Ovary (tissue), 10 donors: ENCODE measurements at places on chromosomes 1 and 21. TPM values are rescaled to one million over a fixed set of nuclear protein-coding genes. Genes with fewer than 3 reads are reported as not detected.
A peak's percentile ranks its signal among the peaks of the same experiment; 100 is the strongest.

GRCh38 chr1:21200767-21201166 lies 24.1 kb upstream of the EIF4G3 start:
- no peak for DNase-seq
- no peak overlapping the region for H3K4me3 ChIP-seq
- no peaks in the 10 kb centered on the region for H3K4me1 ChIP-seq

GRCh38 chr1:231862611-231863010 lies 236.0 kb downstream of the DISC1 start:
- no peak for DNase-seq
- no peaks in the 10 kb centered on the region for H3K36me3 ChIP-seq
- no peak overlapping the region for H3K4me3 ChIP-seq
- H3K27ac ChIP-seq = no peak overlapping the region

DNA sequence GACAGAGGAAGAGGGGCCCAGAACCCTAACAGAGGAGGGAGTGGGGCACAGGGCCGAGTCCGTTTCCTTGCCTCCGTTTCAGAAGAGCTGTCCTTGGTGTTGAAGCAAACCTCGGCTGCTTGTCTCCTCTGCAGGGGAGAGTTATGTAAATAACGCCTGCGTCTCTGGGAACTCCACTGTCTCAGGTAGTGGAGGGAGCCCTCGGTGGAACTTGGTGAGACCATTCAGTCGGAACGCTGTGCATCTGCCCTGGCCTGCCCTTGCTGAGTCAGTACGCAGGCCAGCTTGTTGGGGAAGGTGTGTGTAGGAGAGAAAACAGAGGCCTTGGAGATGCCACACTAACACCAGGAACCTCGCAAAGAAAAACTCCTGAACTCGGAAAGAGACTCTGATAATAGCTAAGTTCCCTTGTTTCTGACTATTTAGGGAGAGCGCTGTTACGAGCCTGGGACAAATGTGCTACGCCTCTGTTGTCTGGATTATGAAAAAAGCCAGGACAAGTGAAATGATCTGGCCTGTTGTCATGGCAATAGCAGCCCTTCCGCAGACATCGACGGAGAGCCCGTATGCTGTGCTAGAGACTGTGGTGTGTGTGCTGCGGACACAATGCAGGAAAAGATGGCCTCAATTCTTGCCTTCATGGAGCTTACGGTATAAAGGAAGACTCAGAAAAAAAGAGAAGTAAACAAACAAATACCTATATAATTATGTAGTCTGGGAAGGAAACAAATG lies 94.6 kb upstream of the AKT3 start:
- H3K27me3 ChIP-seq = no peaks in the 10 kb centered on the region
- H3K27ac ChIP-seq = no peak overlapping the region
- DNase-seq = no peak

GRCh38 chr1:234719454-234720251 lies 109.7 kb upstream of the IRF2BP2 start:
- H3K4me1 ChIP-seq = peaks cover 33% of the 10 kb centered on the region
- H3K27ac ChIP-seq = peak overlapping the region; percentile 99
- H3K4me3 ChIP-seq = no peak overlapping the region
- no peak for DNase-seq
- no peaks in the 10 kb centered on the region for H3K27me3 ChIP-seq

DNA sequence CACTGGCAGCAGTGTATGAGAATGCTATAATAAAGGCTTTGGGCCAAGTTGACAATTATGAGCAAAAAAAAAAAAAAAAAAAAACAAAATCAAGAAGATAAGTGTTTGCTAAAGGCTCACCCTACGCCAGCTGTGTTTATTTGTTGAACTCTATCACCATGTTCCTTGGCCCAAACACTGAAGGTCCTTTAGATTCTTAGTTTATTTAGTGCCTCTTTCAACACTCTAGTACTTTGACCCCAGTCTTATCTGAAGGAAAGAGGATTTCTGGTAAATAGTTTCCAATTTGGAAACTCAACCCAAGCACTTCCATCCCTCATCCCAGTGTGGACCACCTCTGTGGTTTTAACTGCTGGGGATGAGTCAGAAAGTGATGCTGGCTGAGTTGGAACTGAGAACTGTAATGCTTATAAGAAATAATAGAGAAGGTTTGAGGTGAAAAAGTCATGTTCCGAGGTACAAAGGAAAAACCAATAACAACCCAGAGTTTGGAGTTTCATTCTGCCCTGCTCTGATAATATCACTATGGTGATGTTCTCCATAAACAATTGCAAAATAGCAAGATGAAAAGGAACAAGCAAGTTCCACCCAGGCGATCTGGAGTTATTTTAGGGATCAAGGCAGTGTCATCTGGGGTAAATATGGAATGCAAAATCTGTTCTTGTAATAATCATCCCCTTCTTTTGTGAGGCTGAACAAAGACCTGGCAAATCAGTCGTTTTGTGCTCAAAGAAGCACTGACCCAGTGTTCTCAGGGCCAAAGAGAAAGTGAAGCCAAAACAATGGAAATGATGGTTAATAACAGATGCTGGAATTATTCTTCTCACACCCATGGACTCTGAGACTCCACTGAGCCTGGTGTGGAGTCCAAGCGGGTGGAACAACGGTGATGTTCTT lies 19.7 kb upstream of the CAPZB start:
- H3K4me3 ChIP-seq = no peak overlapping the region
- H3K36me3 ChIP-seq = no peaks in the 10 kb centered on the region
- DNase-seq = peak; percentile 58
- H3K27ac ChIP-seq = no peak overlapping the region

GRCh38 chr21:39238275-39238674 lies 55.0 kb upstream of the PSMG1 start:
- no peak for DNase-seq
- H3K27me3 ChIP-seq = no peaks in the 10 kb centered on the region
- H3K36me3 ChIP-seq = no peaks in the 10 kb centered on the region
- no peaks in the 10 kb centered on the region for H3K4me1 ChIP-seq
- H3K27ac ChIP-seq = no peak overlapping the region
- H3K4me3 ChIP-seq = no peak overlapping the region

- H3K27ac ChIP-seq = no peak overlapping the region
- H3K4me1 ChIP-seq = no peaks in the 10 kb centered on the region
- no peak overlapping the region for H3K4me3 ChIP-seq
- H3K27me3 ChIP-seq = no peaks in the 10 kb centered on the region
- H3K36me3 ChIP-seq = no peaks in the 10 kb centered on the region
These were observed 40.9 kb upstream of the LRRN2 start for GRCh38 chr1:204726478-204726877.

GRCh38 chr1:41365772-41366454 lies 4.7 kb downstream of the FOXO6 start:
- peak; percentile 69 for DNase-seq
- H3K4me3 ChIP-seq = peak overlapping the region; percentile 43
- no peaks in the 10 kb centered on the region for H3K27me3 ChIP-seq
- no peaks in the 10 kb centered on the region for H3K36me3 ChIP-seq
- peak overlapping the region; percentile 5 for H3K27ac ChIP-seq

- H3K4me1 ChIP-seq = no peaks in the 10 kb centered on the region
- no peaks in the 10 kb centered on the region for H3K36me3 ChIP-seq
- no peak overlapping the region for H3K27ac ChIP-seq
- no peaks in the 10 kb centered on the region for H3K27me3 ChIP-seq
- no peak overlapping the region for H3K4me3 ChIP-seq
- DNase-seq = no peak
These were observed 44.8 kb downstream of the GRHL3 start for GRCh38 chr1:24363994-24364393.

DNA sequence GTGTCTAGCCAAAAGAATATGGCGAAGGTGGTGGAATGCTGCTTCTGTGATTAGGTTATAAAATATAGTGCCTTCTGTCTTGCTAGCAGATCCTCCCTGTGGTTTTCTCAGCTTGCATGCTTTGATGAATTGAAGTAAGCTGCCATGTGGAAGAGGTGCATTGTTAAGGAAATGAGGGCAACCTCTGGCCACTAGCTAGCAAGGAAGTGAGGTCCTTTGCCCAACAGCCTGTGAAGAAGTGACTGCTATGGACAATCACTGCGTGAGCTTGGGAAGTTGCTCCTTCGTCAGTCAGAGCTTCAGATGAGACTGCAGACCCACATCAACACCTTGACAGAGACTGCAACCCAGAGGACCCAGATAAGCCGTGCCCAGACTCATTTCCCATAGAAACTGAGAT lies 109.4 kb downstream of the GIPC2 start:
- H3K27me3 ChIP-seq = no peaks in the 10 kb centered on the region
- no peak for DNase-seq
- no peak overlapping the region for H3K27ac ChIP-seq
- no peaks in the 10 kb centered on the region for H3K36me3 ChIP-seq
- no peaks in the 10 kb centered on the region for H3K4me1 ChIP-seq

GRCh38 chr1:33897092-33897725 lies 33.3 kb downstream of the HMGB4 start:
- H3K4me1 ChIP-seq = no peaks in the 10 kb centered on the region
- H3K27ac ChIP-seq = no peak overlapping the region
- H3K36me3 ChIP-seq = no peaks in the 10 kb centered on the region
- no peak overlapping the region for H3K4me3 ChIP-seq
- no peaks in the 10 kb centered on the region for H3K27me3 ChIP-seq

- peak within 1 kb of the TSS; percentile 80 for H3K27ac ChIP-seq
- H3K4me1 ChIP-seq = peaks cover 2% of the 10 kb centered on the region
- no peaks in the 10 kb centered on the region for H3K36me3 ChIP-seq
- peak within 1 kb of the TSS; percentile 98 for H3K4me3 ChIP-seq
- peak; percentile 70 for DNase-seq
These were observed at the start of gene CCSAP for GRCh38 chr1:229342656-229343569. Gene CCSAP, minus strand, starts transcription at chr1:229343047. Its CDS starts 582 bp downstream, at chr1:229342465.

- H3K4me3 ChIP-seq = no peak overlapping the region
- no peaks in the 10 kb centered on the region for H3K4me1 ChIP-seq
- no peak overlapping the region for H3K27ac ChIP-seq
- no peaks in the 10 kb centered on the region for H3K27me3 ChIP-seq
These were observed 17.4 kb upstream of the ZMYM6 start for GRCh38 chr1:35049116-35049515.

DNA sequence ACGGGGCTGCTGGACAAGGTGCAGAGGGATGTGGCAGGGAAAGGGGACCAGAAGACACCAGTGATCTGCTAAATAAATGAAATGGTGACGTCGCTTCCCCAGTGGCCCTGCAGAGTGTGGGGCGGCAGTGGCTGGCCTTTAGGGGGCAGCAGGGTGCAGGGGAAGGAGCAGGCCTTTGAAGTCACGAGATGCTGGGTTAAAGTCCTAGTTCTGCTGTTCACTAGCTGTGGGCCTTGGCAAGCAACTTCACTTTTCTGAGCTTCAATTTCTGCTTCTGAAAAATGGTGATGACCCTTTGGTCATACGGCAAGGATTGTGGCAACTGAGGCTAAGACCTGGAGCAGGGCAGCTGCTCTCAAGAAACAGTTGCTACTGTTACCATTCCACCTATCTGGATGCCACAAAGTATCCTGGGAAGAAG lies 9.2 kb upstream of the GALE start:
- DNase-seq = no peak
- no peaks in the 10 kb centered on the region for H3K27me3 ChIP-seq
- no peak overlapping the region for H3K4me3 ChIP-seq
- H3K27ac ChIP-seq = no peak overlapping the region
- H3K36me3 ChIP-seq = no peaks in the 10 kb centered on the region

DNA sequence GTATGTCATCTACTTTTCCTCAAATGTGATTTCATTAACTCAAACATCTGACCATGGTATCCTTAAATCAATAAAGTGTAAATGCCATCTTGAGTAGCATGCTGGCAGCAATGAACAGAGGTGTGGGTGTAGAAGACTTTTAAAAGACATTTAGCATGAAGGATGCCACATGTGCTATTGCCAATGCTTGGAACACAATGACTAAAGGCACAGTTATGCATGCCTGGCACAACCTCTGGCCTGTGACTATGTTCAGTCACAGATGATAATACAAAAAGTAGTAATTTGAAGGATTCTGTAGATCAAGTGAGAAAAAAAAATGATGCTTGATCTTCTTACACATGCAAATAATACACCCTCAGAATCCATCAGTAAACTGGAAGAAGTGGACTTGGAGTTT lies 938.9 kb upstream of the ADGRL4 start:
- DNase-seq = no peak
- no peaks in the 10 kb centered on the region for H3K27me3 ChIP-seq
- no peaks in the 10 kb centered on the region for H3K36me3 ChIP-seq
- H3K27ac ChIP-seq = no peak overlapping the region
- no peaks in the 10 kb centered on the region for H3K4me1 ChIP-seq

DNA sequence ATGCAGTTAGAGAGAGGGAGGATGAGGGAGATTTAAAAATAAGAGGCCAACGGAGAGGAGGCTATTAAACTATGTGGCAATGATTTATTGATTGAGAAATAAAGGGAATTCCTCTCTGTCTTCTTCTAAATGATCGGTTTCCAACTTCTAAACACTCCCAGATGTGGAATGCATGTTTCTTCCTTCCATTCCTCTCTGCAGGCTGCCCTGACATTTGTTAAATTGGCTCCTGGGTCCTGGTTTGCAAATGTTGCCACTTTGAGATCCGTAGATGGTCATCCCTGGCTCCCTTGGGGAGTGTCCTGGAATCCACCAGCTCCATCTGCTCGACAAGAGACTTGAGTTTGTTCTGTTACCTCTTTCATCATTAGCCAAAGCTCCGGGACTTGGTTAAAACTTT lies 10.3 kb upstream of the C1orf198 start:
- H3K36me3 ChIP-seq = no peaks in the 10 kb centered on the region
- H3K4me1 ChIP-seq = peaks cover 2% of the 10 kb centered on the region
- no peak overlapping the region for H3K27ac ChIP-seq
- DNase-seq = no peak
- H3K4me3 ChIP-seq = no peak overlapping the region

Gene PHGDH
- polyA plus RNA-seq = 68.2 TPM

Gene MAP3K21
- polyA plus RNA-seq = 0.87 TPM

Gene RHD
- polyA plus RNA-seq = not detected

Gene ZMYND12
- polyA plus RNA-seq = 3.7 TPM

Gene TEX38
- polyA plus RNA-seq = 0.08 TPM

Gene SH2D5
- polyA plus RNA-seq = 0.15 TPM

Gene GALE
- polyA plus RNA-seq = 11.5 TPM

Gene C8A
- not detected for polyA plus RNA-seq

Gene CDK18
- 6.3 TPM for polyA plus RNA-seq

Gene CD52
- polyA plus RNA-seq = 7.1 TPM

Gene CDC42BPA
- polyA plus RNA-seq = 11.1 TPM
